ENCODE measurements at places on chromosomes 12 and 14.

DNA sequence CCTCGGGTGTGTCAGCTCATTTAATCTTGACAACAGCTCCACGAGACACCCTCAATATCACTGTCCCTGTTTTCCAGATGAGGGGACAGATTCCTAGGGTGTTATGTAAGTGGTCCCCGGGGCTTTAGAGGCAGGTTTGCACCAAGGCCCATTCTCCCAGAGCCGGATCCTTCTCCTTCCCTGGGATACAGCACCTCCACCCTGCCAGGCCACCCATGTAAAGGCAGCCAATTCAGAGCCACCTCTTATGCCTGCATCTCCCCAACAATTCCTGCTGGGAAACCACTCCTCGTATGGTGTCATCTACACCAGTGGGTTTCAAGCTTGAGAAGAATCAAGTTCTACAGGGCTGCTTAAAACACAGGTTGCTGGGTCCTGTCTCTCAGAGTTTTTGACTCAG lies 4.1 kb upstream of the CYP46A1 start:
- DNase-seq = no peak

- no peak for DNase-seq
Observed at GRCh38 chr14:60309867-60310552, 61.0 kb downstream of the PPM1A start.

- DNase-seq = no peak
Observed at GRCh38 chr14:74429991-74430390, 4.0 kb upstream of the SYNDIG1L start.

DNA sequence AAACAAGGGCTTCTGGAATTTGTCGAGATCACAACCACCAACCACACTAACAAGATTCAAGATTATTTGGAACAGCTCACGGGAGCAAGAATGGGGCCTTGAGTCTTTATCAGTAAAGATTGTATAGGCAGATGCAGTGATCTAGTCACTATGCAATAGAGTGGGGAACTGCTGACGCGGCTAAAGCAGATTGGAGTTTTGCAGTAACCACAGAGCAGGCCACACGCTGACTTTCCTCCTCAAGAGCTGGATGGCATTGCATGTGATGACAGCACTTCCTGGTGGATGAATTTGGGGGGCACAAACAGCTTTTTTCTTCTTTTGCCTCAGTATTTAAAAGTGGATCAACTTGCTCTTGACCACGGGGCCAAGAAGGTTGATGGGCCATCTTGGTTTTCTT lies 46.0 kb downstream of the KCNK13 start:
- no peak for DNase-seq

DNA sequence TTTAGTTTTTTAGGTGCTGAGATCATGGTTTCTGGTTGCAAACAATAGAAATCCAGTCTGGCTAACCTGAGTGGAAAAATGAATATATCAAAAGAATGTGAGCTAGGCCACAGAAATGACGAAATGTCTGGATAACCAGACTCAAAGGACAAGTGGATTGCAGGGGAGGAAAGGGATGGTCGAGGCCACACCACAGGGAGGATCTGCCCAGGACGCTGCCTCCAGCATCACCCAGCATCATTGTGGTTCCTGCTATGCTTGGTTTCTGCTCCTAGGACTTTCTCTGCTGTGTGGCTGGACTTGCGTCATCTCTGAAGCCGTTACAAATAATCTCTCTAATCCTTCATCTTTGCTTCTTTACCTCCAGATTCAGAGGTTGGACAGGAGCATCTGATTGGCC lies 80.4 kb downstream of the TTC8 start:
- DNase-seq = no peak

GRCh38 chr14:50790589-50790988 lies 40.4 kb downstream of the NIN start:
- no peak for DNase-seq

- no peak for DNase-seq
Observed at GRCh38 chr12:86826051-86826450, 569.9 kb upstream of the MGAT4C start.

All from thymus (tissue), 14 donors.